Breast epithelium (tissue), 4 donors: ENCODE measurements at places on chromosomes 7 and 10.
A peak's percentile ranks its signal among the peaks of the same experiment; 100 is the strongest.

GRCh38 chr10:132027423-132027983, 38.2 kb upstream of the JAKMIP3 start:
- no peaks in the 10 kb centered on the region for H3K27me3 ChIP-seq
- no peaks in the 10 kb centered on the region for H3K36me3 ChIP-seq
- DNase-seq = no peak
- H3K4me1 ChIP-seq = no peaks in the 10 kb centered on the region

- no peaks in the 10 kb centered on the region for H3K4me1 ChIP-seq
- H3K4me3 ChIP-seq = no peak overlapping the region
- no peaks in the 10 kb centered on the region for H3K36me3 ChIP-seq
- DNase-seq = no peak
Observed at GRCh38 chr7:88600695-88601094, 158.8 kb upstream of the ZNF804B start.

DNA sequence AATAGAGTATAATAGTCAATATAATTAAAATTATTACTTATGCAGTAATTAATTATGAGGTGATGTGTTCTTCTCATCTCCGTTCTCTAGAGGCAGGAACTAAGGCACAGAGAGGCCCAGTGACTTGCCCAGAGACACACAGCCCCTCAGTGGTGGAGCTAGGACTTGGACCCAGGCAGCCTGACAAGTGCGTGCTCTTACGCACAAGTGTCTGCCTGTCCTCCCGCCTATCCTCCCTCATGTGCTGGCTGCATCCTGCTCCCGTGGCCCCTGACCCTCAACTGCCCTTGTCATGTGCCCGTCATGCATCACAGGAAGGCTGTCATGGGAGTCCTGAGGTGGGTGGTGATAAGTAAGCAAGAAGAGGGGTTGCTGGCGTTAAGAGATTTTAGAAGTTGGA, 14.3 kb downstream of the IL2RA start:
- H3K36me3 ChIP-seq = no peaks in the 10 kb centered on the region
- no peaks in the 10 kb centered on the region for H3K27me3 ChIP-seq
- H3K4me1 ChIP-seq = peaks cover 6% of the 10 kb centered on the region
- no peak overlapping the region for H3K27ac ChIP-seq
- H3K4me3 ChIP-seq = no peak overlapping the region
- DNase-seq = no peak

DNA sequence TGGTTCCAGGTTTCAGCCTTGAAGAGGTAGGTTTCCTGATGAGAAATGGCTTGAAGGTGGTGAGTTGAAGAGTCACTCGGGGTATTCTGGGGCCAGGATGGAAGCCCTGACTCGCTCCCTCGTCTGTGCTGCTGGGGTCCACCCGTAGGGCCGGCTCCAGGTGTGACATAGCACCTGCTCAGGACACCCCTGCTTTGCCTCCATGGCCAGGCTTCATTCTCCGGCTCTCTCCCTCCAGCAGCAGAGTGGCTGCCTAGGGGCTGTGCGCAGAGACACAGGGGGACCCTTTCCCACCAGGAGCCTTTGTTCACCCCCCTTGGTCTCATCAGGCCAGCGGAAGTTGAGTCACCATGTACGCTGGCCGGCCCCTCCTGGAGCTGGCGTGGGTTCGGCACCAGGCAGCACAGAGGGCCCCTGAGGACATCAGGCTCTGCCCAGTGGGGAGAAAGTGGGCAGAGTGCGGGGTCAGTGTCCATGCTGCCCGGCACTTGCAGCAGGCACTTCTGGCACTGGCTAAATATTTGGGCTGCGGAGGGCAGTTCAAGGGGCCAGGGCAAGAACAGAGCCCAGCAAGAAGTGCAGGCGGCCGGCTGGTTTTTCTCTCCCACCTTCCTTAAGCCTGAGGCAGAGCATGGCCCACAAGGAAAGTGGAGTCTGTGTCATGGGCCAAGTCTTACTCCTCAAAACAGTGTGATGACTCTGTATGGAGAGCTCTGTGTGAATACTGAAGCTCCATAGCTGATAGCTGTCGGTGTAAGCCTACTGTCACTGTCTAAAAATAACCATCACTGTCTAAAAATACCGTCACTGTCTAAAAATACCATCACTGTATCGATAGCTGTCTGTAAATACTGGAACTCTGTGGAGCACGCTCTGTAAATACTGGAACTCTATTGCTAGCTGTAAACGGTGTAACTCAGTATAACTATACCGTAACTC, 3.7 kb upstream of the PRKAR1B start:
- H3K27me3 ChIP-seq = no peaks in the 10 kb centered on the region
- H3K36me3 ChIP-seq = no peaks in the 10 kb centered on the region
- no peak overlapping the region for H3K27ac ChIP-seq
- peaks cover 4% of the 10 kb centered on the region for H3K4me1 ChIP-seq
- H3K4me3 ChIP-seq = no peak overlapping the region
- DNase-seq = no peak

GRCh38 chr10:130233035-130233360, 96.8 kb downstream of the GLRX3 start:
- H3K4me3 ChIP-seq = no peak overlapping the region
- H3K4me1 ChIP-seq = no peaks in the 10 kb centered on the region
- H3K36me3 ChIP-seq = no peaks in the 10 kb centered on the region
- H3K27ac ChIP-seq = no peak overlapping the region
- no peak for DNase-seq

DNA sequence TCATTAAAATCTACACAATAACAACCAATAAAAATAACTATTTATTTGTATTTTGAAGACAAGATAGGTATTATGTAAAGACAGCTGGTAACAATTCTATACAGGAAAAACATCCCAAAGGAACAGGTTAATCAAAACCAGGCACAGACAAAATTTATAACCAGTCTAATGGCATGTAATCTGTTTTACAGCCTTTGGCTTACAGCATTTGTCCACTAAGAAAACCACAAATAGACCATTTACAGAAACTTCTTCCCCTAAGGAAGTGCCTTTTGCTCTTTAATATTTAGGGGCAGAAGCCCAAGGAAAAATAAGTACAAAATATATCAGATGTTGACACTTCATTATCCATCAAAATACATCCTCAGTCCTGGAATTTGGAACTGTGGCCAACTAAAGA, 65.0 kb downstream of the SVIL start:
- H3K4me1 ChIP-seq = no peaks in the 10 kb centered on the region
- DNase-seq = no peak
- H3K4me3 ChIP-seq = no peak overlapping the region
- H3K36me3 ChIP-seq = no peaks in the 10 kb centered on the region

GRCh38 chr7:100763556-100764140, 30.3 kb downstream of the ZAN start:
- H3K4me1 ChIP-seq = no peaks in the 10 kb centered on the region
- no peaks in the 10 kb centered on the region for H3K36me3 ChIP-seq
- DNase-seq = no peak
- H3K4me3 ChIP-seq = no peak overlapping the region
- no peaks in the 10 kb centered on the region for H3K27me3 ChIP-seq

DNA sequence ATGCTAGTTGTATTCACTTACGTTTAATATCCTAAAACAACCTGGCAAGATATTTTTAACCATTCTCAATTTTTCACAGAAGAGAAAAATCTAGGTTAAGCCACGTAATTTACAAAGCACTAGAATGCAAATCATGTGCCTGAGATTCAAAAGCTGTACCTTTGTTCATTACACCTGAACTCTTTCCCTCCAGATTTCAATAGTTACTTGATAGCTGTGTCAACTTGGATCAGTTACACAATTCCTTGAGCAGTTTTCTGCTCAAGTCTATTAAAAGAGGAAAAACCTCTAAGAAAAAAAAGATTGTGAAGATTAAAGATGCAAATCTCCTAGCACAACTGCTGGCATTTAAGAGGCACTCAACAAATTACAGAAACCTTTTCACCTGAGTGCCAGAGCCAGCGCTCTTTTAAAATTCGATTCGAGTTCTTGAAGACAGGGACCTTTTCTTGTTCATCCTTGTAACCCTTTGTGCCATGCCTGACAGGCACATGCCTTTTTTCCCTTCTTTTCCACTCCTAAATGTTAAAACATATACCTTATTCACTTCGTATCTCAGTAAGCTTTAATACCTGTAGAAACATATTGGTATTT, 886 bp downstream of the NSUN6 start:
- DNase-seq = no peak
- no peaks in the 10 kb centered on the region for H3K36me3 ChIP-seq
- peak overlapping the region; percentile 66 for H3K4me3 ChIP-seq
- no peaks in the 10 kb centered on the region for H3K27me3 ChIP-seq

DNA sequence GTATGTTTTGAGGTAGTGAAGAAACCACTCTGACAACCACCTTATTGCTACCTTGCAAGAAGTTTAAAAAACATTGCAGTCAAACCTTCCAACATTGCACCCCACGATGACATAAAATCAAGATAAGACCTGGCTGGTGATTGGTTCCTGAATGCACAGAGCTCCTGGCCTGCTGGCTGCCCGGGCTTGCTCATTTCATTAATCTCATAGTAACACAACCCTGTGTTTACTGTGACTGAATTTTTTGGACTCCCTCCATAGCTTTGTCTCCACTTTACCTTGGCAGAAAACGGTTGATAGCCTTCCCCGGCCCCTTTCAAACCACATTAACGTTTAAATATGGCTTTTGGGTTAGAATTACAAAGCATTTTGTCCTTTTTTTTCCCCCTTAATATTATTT, 27.5 kb downstream of the VWA2 start:
- H3K4me1 ChIP-seq = peaks cover 3% of the 10 kb centered on the region
- peak overlapping the region; percentile 30 for H3K27ac ChIP-seq
- H3K27me3 ChIP-seq = no peaks in the 10 kb centered on the region
- H3K4me3 ChIP-seq = no peak overlapping the region
- no peaks in the 10 kb centered on the region for H3K36me3 ChIP-seq

- H3K4me1 ChIP-seq = no peaks in the 10 kb centered on the region
- H3K36me3 ChIP-seq = no peaks in the 10 kb centered on the region
- no peak overlapping the region for H3K27ac ChIP-seq
Observed at GRCh38 chr10:5283305-5284158, 81.2 kb upstream of the UCN3 start.

DNA sequence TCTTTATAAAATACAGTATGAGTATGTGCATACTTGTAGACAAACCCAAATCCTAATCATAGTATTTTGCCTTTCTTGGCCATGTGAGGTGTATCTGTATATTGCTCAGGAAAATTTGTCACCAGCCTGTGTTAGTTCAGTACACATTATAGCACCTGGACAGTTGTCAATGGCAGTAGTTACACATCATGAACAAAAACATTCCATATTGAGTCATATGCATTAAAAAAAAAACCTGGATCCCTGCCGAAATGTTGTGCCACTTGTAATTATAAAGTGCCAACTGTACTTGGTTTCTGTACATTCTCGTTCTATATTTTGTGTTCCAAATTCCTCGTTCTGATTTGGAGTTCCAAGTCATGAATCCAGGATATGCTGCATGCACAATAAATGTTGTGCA, 410.4 kb downstream of the INHBA start:
- DNase-seq = no peak
- H3K36me3 ChIP-seq = no peaks in the 10 kb centered on the region
- no peak overlapping the region for H3K4me3 ChIP-seq

GRCh38 chr7:19362099-19362498, 216.9 kb upstream of the FERD3L start:
- no peak overlapping the region for H3K27ac ChIP-seq
- DNase-seq = no peak
- H3K27me3 ChIP-seq = no peaks in the 10 kb centered on the region
- no peaks in the 10 kb centered on the region for H3K36me3 ChIP-seq
- no peaks in the 10 kb centered on the region for H3K4me1 ChIP-seq
- no peak overlapping the region for H3K4me3 ChIP-seq

DNA sequence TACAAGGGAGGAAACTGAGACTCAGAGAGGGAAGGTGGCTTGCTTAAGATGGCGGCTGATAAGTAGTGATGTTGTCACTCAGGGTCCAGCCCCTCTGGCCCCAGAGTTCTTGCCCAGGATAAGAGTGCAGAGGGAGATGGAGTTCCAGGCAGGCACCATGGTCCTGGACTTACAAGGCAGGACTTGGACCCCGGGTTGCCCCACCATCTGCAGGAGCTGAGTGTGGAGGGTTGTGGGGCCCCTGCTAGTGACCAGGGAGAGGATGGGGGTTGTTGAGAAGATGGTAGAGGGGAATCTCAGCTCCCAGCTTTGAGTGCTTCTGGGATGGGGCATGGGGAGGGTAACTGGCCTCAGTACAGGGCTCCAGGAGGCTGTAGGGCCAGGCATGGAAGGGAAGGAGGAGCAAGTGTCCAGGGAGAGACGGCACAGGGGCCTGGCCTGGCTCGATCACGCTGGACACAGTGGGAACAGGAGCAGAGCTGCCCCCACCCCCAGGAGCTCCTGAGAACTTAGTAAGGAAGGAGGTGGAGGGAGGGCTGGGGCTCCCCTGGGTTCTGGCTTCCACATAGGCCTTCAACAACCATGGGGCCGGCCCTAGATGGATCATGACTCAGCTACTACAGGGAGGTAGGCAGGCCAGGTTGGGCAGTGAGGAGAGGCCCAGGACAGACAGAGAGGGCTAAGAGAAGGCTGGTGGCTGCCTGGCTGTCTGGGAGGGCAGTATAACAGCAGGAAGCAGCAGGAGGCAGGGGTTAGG, 28.2 kb downstream of the PPIF start:
- H3K36me3 ChIP-seq = no peaks in the 10 kb centered on the region
- no peak overlapping the region for H3K27ac ChIP-seq
- DNase-seq = no peak
- H3K4me1 ChIP-seq = no peaks in the 10 kb centered on the region
- H3K4me3 ChIP-seq = no peak overlapping the region

DNA sequence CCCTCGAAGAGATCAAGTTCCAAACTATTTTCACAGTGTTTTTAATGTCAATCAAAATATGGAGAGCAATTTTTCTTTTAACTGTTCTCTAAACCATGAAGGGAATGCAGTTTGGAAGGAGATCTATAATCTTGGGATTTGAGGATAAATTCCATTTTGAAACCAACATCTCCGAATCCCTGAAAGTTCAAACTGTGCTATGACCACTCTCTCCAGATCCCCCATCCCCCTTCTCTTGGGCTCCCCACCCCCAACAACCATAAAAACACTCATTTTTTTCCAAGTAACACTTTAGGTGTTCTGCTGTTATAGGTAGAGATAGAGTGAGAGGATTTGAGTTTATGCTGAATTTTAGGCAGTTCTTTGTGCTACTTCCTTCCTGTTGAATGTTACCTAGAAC, 1.7 kb downstream of the CALD1 start:
- peaks cover 5% of the 10 kb centered on the region for H3K4me1 ChIP-seq
- H3K36me3 ChIP-seq = no peaks in the 10 kb centered on the region
- DNase-seq = no peak
- H3K27me3 ChIP-seq = no peaks in the 10 kb centered on the region
- H3K27ac ChIP-seq = peak overlapping the region; percentile 89

GRCh38 chr7:44491229-44491628, 771 bp upstream of the NUDCD3 start:
- peaks cover 5% of the 10 kb centered on the region for H3K4me1 ChIP-seq
- H3K27ac ChIP-seq = peak overlapping the region; percentile 99
- H3K36me3 ChIP-seq = no peaks in the 10 kb centered on the region
- no peak for DNase-seq

- H3K4me3 ChIP-seq = no peak overlapping the region
- no peak for DNase-seq
- H3K36me3 ChIP-seq = no peaks in the 10 kb centered on the region
- H3K27me3 ChIP-seq = no peaks in the 10 kb centered on the region
- H3K27ac ChIP-seq = no peak overlapping the region
Observed at GRCh38 chr10:21300551-21300950, 224.9 kb downstream of the SKIDA1 start.

GRCh38 chr7:100159099-100159623, 638 bp upstream of the TRAPPC14 start:
- H3K36me3 ChIP-seq = no peaks in the 10 kb centered on the region
- peak overlapping the region; percentile 99 for H3K4me3 ChIP-seq
- H3K4me1 ChIP-seq = peaks cover 12% of the 10 kb centered on the region
- no peak for DNase-seq
